HFFc6 (cell line): ENCODE measurements at places on chromosomes 16 and 17. TPM values are rescaled to one million over a fixed set of nuclear protein-coding genes. Genes with fewer than 3 reads are reported as not detected.

GRCh38 chr16:62363501-62363900, 327.3 kb upstream of the CDH8 start:
- no peaks in the 10 kb centered on the region for H3K27me3 ChIP-seq
- H3K4me3 ChIP-seq, result no peak overlapping the region
- no peak overlapping the region for H3K27ac ChIP-seq
- H3K36me3 ChIP-seq, result no peaks in the 10 kb centered on the region
- DNase-seq, result no peak

- peaks cover 2% of the 10 kb centered on the region; the same call in 1 of the 2 replicates for H3K27me3 ChIP-seq
- H3K27ac ChIP-seq, result no peak overlapping the region
- peaks cover 27% of the 10 kb centered on the region for H3K4me1 ChIP-seq
- no peaks in the 10 kb centered on the region for H3K36me3 ChIP-seq
- H3K4me3 ChIP-seq, result no peak overlapping the region
Measured at GRCh38 chr16:82748026-82748425, 121.3 kb downstream of the CDH13 start.

DNA sequence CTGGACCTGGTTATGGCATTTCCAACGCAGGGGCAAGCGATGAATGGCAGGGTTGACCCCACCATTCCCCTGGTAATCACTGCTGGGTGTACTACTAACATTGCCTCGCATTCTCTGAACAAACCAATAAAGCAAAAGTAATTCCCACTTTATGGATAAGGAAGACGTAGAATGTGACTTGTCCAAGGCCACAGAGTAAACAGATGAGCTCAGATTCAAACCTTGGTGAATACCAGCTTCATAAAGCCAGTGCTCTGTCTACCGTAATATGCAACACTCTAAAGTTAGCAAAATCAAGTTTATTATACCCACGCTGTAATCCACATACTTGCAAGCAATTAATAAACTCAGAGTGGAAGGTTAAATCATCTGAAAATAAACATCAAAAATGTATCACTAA, 59.6 kb downstream of the ANKFY1 start:
- H3K27me3 ChIP-seq, result no peaks in the 10 kb centered on the region; the same call in 1 of the 2 replicates
- H3K27ac ChIP-seq, result peak overlapping the region; percentile 91
- H3K4me3 ChIP-seq, result peak overlapping the region; percentile 47

GRCh38 chr16:30888856-30889499, 4.9 kb downstream of the BCL7C start:
- H3K27ac ChIP-seq, result no peak overlapping the region; the same call in 1 of the 2 replicates
- peaks cover 3% of the 10 kb centered on the region; the same call in 1 of the 2 replicates for H3K27me3 ChIP-seq
- peaks cover 11% of the 10 kb centered on the region for H3K4me1 ChIP-seq
- no peak for DNase-seq

DNA sequence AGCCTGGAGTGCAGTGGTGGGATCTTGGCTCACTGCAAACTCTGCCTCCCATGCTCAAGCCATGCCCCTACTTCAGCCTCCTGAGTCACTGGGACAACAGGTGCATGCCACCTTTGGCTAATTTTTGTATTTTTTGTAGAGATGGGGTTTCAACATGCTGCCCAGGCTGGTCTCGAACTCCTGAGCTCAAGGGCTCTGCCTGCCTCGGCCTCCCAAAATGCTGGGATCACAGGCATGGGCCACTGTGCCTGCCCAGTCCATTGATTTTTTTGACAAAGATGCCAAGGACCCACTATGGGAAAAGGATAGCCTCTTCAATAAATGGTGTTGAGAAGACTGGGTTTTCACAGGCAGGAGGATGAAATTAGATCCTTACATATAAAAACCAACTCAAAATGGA, 10.8 kb upstream of the ADCY7 start:
- peaks cover 12% of the 10 kb centered on the region for H3K36me3 ChIP-seq
- peaks cover 34% of the 10 kb centered on the region for H3K4me1 ChIP-seq
- no peak for DNase-seq
- peaks cover 13% of the 10 kb centered on the region for H3K27me3 ChIP-seq
- no peak overlapping the region for H3K27ac ChIP-seq

- no peaks in the 10 kb centered on the region for H3K27me3 ChIP-seq
- H3K4me1 ChIP-seq, result peaks cover 7% of the 10 kb centered on the region
- no peak overlapping the region for H3K27ac ChIP-seq
Measured at GRCh38 chr17:61984821-61985220, 57.0 kb upstream of the INTS2 start.

GRCh38 chr16:49835161-49835777, 20.6 kb downstream of the ZNF423 start:
- no peak for DNase-seq
- peaks cover 46% of the 10 kb centered on the region for H3K27me3 ChIP-seq
- no peak overlapping the region for H3K4me3 ChIP-seq
- H3K4me1 ChIP-seq, result no peaks in the 10 kb centered on the region

GRCh38 chr17:7191069-7191468, 11.9 kb upstream of the ASGR1 start:
- peaks cover 18% of the 10 kb centered on the region for H3K36me3 ChIP-seq
- no peak for DNase-seq
- H3K4me1 ChIP-seq, result no peaks in the 10 kb centered on the region
- H3K4me3 ChIP-seq, result no peak overlapping the region
- H3K27ac ChIP-seq, result no peak overlapping the region

DNA sequence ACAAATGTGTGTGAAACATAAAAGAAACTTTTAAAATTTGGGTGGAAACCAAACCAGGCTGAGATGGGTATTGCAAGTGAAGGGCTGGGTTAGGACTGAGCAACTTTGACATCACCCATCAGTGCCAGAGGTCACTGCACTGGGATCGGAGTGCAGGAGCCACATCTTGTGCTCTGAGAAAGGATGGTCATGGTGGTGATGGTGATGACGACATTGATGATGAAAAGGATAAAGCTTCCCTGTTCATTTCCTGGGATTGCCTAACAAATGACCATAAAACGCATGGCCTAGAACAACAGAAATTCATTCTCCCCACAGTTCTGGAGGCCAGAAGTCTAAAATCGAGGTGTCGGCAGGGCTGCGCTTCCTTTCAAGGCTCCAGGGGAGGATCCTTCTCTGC, 324.0 kb downstream of the MAF start:
- no peak overlapping the region for H3K4me3 ChIP-seq
- H3K36me3 ChIP-seq, result peaks cover 7% of the 10 kb centered on the region; the same call in 1 of the 2 replicates
- DNase-seq, result no peak
- no peaks in the 10 kb centered on the region for H3K4me1 ChIP-seq
- no peak overlapping the region for H3K27ac ChIP-seq

GRCh38 chr17:19305761-19306159, 56.8 kb downstream of the B9D1 start:
- peaks cover 13% of the 10 kb centered on the region for H3K36me3 ChIP-seq
- H3K4me1 ChIP-seq, result peaks cover 34% of the 10 kb centered on the region
- no peak for DNase-seq
- no peak overlapping the region; the same call in 1 of the 2 replicates for H3K27ac ChIP-seq

Gene PRSS8
- not detected in 3 replicates for total RNA-seq

Gene CD300H
- not detected in 3 replicates for total RNA-seq

Gene VTN
- total RNA-seq, result 0.63 and 0.81 TPM in 2 replicates

Gene BEAN1
- total RNA-seq, result not detected in 2 replicates

Gene USP31
- total RNA-seq, result 4.6 to 6.0 TPM (median 5.9 TPM) in 3 replicates

Gene KCNJ12
- 0.02 TPM in 1 of 3 replicates, not detected in the others for total RNA-seq

Gene NPIPA3
- 0.97 and 2.3 TPM in 2 replicates for total RNA-seq

Gene TP53TG3
- not detected in 3 replicates for total RNA-seq
